ENCODE measurements at places on chromosomes 7 and 10.

DNA sequence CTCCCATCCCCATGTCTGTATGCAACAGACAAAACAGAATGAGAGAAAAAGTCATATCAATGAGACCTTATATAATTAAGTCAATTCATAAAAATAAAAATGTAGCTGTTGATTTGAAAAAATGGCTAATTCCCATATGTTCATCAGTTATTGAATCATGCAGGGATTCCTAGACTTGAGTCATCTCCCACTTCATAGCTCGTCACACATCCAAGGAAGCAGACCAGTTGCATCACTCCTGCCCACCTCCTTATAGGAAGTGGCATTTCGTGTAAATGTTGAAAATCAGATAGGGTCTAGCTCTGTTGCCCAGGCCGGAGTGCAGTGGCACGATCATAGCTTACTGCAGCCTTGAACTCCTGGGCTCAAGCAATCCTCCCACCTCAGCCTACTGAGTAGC lies 56.1 kb upstream of the SH2B2 start:
- no peak for DNase-seq

GRCh38 chr10:17290226-17290625 lies 62.2 kb downstream of the VIM start:
- DNase-seq: no peak

GRCh38 chr10:117161386-117162033 lies 23.4 kb upstream of the VAX1 start:
- no peak for DNase-seq

GRCh38 chr7:12731214-12731656 lies 43.8 kb downstream of the ARL4A start:
- no peak for DNase-seq

GRCh38 chr10:110460111-110460809 lies 37.4 kb upstream of the DUSP5 start:
- DNase-seq: peak; percentile 16

DNA sequence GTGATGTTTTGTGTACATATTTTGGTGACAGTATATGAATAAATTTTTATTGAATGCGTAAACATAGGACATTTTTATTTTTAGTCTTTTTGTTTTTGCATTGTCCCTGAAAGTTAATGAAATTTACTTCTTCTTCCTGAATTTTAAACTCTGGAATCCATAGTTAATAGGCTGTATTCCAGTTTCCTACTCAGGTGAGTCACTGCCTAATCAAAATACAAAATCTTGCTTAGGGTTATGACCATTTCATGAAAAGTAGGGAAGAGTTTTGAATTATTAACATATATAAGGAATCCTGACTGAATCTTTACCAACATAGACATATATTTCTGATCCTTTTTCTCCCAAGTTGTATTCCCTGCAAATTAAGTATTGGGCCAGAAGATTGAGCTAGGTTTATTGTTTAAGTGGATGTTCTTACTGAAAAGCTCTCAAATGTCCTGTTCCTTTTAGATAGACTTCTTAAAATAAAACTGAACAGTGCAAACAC lies 2.6 kb downstream of the CREM start:
- no peak for DNase-seq

Data from stimulated activated CD8-positive, alpha-beta memory T cell treated with anti-CD3 and anti-CD28 coated beads, Interleukin-2, amount 100 ng/mL, for 1 hour (primary cell).